SK-N-MC (cell line): ENCODE measurements at places on chromosomes 4 and X.

DNA sequence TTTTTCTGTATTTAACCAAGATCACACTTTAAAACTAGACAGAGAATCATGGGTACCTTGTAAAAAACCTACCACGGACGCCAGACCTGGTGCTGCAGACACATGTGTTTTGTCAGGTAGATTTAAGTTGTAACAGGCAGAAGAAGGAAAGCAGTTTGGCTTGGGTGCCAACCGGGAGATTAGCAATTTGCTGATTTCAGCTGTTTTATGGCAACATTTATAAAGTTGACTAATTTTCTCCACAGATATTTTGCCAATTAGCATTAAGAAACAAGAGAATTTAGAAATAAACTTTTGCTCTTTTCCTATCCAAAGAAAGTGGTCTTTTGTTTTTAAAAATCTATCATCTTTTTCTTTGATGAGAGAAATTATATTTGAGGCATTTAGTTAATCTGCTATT, 76.3 kb upstream of the STOX2 start:
- no peak for DNase-seq

GRCh38 chr4:181950372-181951127, 292.7 kb upstream of the TENM3 start:
- no peak for DNase-seq

GRCh38 chr4:107650251-107650650, 69.8 kb downstream of the PAPSS1 start:
- no peak for DNase-seq

DNA sequence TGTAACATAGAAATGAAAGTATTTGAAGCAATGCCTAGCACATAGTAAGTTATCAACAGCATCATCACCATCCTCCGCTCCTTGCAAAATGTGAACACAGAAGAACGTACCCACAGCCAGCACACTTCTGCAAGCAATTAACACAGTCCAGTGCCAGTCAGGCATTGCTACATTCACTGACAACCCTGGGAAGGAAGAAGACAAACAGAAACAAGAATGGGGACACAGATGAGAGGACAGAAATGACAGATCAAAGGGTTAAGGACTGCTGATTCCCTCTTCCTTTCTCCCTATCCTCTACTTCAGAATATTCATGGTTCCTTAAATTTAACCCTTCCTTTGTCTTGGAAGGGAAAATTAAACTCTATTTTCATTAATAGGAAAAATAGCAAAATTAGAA, 53.1 kb downstream of the CHM start:
- DNase-seq, result no peak

DNA sequence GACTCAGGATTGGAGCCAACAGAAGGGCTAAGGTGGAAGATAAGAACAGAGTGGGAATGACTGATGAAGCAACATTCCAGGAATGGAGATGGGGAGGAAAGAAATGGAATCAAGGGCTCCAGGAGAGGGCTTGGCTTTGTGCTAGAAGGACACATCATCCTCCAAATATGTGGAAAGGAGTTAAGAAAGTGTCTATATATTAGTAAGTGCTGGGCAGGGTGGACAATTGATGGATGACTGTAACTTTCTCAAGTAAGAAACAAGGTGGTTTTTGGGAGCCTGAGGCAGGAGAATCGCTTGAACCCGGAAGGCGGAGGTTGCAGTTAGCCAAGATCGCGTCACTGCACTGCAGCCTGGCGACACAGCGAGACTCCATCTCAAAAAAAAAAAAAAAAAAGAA, 71.6 kb upstream of the NFKB1 start:
- no peak for DNase-seq

GRCh38 chr4:89000844-89001360, 56.1 kb downstream of the FAM13A start:
- DNase-seq, result peak; percentile 72
